ENCODE measurements at places on chromosomes 1 and 21. TPM values are rescaled to one million over a fixed set of nuclear protein-coding genes. Genes with fewer than 3 reads are reported as not detected.

- H3K27me3 ChIP-seq = no peaks in the 10 kb centered on the region
- no peaks in the 10 kb centered on the region for H3K4me1 ChIP-seq
- no peaks in the 10 kb centered on the region for H3K36me3 ChIP-seq
- no peak overlapping the region for H3K4me3 ChIP-seq
- no peak overlapping the region for H3K27ac ChIP-seq
Measured at GRCh38 chr21:28283641-28284490, 708.8 kb downstream of the LTN1 start.

DNA sequence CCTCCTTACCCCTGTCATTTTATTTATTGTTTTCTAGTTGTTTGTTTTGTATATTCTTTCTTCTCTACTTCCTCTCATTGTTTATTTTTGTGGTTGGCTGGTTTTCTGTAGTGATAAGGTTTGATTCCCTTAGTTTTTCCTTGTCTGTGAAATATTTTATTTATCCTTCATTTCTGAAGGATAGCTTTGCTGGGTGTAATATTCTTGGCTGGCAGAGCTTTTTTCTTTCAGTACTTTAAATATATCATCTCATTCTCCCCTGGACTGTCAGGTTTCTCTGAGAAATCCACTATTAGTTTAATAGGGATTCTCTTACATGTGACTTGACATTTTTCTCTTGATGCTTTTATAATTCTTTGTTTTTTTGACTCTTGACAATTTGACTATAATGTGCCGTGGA, 18.8 kb upstream of the TIPRL start:
- H3K27me3 ChIP-seq = no peaks in the 10 kb centered on the region
- no peaks in the 10 kb centered on the region for H3K36me3 ChIP-seq

- H3K27me3 ChIP-seq = no peaks in the 10 kb centered on the region
- no peaks in the 10 kb centered on the region for H3K36me3 ChIP-seq
- H3K4me1 ChIP-seq = no peaks in the 10 kb centered on the region
- peak; percentile 67 for DNase-seq
Measured at GRCh38 chr1:101520302-101520701, 283.5 kb downstream of the S1PR1 start.

DNA sequence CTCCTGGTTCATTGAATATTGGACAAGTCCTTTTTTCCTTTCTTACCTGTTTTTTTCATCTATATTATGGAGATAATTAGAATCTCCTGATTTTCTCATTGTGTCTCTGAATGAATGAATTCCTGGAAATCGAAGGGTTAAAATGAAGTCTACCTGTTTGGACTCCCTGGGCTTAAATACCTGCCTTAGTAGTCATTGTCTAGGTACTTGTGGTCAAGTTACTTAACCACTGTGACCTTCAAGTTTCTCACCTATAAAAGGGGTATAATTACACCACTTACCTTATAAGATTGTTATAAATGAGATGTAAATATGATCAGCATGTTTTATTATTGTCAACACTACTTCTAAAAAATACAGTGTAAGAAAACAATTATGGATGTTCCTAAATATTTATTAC, 9.0 kb upstream of the TBX19 start:
- no peaks in the 10 kb centered on the region for H3K27me3 ChIP-seq
- no peaks in the 10 kb centered on the region for H3K36me3 ChIP-seq
- no peak for DNase-seq
- H3K27ac ChIP-seq = no peak overlapping the region

DNA sequence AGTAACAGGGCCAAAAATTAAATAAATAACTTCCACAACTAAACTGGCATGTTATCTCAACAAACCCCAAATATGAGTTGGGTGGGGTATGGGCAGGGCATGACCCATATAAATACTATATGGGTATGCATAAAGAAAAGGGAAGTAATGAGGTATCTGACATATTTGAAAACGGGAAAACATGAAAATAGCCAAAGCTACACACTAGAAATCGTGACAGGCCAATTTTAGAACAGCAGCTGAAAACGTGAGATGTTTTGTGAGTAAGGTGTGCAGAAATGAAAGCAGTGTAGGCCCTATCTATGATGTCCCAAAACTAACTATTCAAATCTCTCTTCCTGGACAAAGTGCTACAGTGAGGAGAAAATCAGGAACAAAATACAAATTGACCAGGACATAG, 537.9 kb upstream of the NR5A2 start:
- H3K4me3 ChIP-seq = no peak overlapping the region
- H3K4me1 ChIP-seq = no peaks in the 10 kb centered on the region
- H3K27ac ChIP-seq = no peak overlapping the region
- no peaks in the 10 kb centered on the region for H3K36me3 ChIP-seq
- no peaks in the 10 kb centered on the region for H3K27me3 ChIP-seq

- H3K27me3 ChIP-seq = no peaks in the 10 kb centered on the region
- no peaks in the 10 kb centered on the region for H3K36me3 ChIP-seq
- H3K4me1 ChIP-seq = peaks cover 3% of the 10 kb centered on the region
- H3K4me3 ChIP-seq = no peak overlapping the region
Measured at GRCh38 chr1:10873189-10873588, 76.7 kb upstream of the CASZ1 start.

DNA sequence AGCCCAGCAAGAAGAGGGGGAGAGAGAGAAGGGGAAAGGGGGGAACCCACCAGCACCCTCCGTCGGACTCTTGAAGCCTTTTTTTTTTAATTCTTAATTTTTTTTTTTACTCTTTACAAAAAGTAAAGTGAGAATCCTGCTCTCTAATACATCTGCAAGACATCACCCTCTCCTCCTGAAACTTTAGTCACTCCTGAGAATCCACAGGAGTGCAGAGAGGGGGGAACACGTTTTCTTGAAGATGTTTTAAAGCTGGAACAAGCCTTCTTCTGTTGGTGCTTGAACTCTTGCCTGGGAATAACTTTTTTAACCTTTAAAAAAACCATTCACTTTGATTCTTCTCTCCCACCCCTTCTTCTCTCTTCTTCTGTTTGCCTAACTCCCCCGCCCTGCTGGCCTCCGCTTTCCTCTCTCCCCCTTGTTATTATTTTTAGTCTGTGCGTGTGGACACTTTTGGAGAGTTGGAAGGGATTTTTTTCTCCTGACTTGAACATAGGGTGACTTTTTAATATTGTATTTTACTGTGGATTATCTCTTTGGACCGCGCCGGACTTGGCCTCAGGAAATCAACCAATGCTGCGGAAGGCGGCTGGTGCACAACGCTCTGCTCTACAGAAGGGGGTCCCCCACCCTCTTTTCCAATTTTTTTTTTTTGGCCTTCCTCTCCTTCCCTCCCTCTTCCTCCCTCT, 383 bp upstream of the PRRX1 start:
- DNase-seq = no peak
- H3K4me1 ChIP-seq = peaks cover 14% of the 10 kb centered on the region
- no peak overlapping the region for H3K27ac ChIP-seq
- H3K36me3 ChIP-seq = no peaks in the 10 kb centered on the region
- H3K27me3 ChIP-seq = peaks cover 8% of the 10 kb centered on the region

- no peak for DNase-seq
- H3K27me3 ChIP-seq = no peaks in the 10 kb centered on the region
- H3K27ac ChIP-seq = no peak overlapping the region
- no peaks in the 10 kb centered on the region for H3K36me3 ChIP-seq
- H3K4me1 ChIP-seq = no peaks in the 10 kb centered on the region
Measured at GRCh38 chr1:14741082-14741481, 142.6 kb downstream of the KAZN start.

DNA sequence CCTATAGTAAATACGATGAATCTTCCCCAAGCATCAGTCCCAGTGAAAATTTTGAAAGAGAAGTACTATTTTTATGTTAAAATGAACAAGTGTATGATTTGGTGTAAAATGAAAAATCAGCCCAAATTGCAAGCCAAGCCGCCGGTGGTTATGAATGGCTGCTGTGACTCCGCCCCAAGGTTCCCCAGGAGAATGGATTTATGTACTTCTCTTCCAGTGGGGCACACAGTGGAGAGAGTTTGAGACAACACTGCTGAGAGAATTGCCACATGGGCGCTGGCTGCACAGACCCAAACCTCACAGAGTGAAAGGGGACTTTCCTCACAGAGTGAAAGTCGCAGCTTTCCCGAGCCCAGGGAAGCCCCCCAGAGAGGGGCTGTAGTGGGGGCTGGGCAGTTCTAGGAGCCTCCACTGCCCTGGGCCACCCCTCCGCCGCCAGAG, 24.0 kb downstream of the CDK18 start:
- no peak for DNase-seq
- no peaks in the 10 kb centered on the region for H3K4me1 ChIP-seq
- no peaks in the 10 kb centered on the region for H3K27me3 ChIP-seq
- H3K36me3 ChIP-seq = peaks cover 87% of the 10 kb centered on the region

S100PBP gene
- polyA plus RNA-seq = 7.1 TPM

JMJD4 gene
- 14.7 TPM for polyA plus RNA-seq

C1orf87 gene
- polyA plus RNA-seq = not detected

CHI3L2 gene
- polyA plus RNA-seq = 1.9 TPM
